Right lobe of liver (tissue), 6 donors: ENCODE measurements at places on chromosomes 2 and 18.

GRCh38 chr2:17646081-17646554, 105.6 kb downstream of the VSNL1 start:
- no peak overlapping the region for H3K4me3 ChIP-seq
- no peaks in the 10 kb centered on the region for H3K27me3 ChIP-seq
- DNase-seq: no peak
- no peak overlapping the region for H3K27ac ChIP-seq

DNA sequence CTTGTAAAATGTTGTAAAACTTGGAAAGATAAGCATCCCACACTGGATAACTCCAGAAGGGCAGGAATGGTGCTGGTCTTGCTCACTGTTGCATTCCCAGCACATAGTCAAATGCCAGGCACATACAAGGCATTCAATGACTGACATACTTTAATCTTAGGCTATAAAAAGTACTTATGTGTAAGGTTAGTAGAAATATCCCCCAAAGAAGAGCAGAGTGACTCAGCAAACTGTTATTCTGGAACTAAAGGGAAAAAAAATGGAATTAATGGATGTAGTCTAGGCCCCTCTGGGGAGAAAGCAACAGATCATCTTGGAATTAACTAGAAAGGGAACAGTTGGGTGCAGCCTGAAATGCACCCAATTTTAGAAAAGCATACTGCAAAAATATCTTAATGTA, 9.0 kb downstream of the ZBTB14 start:
- DNase-seq: no peak
- no peak overlapping the region for H3K4me3 ChIP-seq
- no peaks in the 10 kb centered on the region for H3K27me3 ChIP-seq
- no peak overlapping the region for H3K27ac ChIP-seq

- H3K36me3 ChIP-seq: no peaks in the 10 kb centered on the region
- DNase-seq: no peak
- H3K27me3 ChIP-seq: no peaks in the 10 kb centered on the region
- H3K4me3 ChIP-seq: no peak overlapping the region
- no peaks in the 10 kb centered on the region for H3K4me1 ChIP-seq
- H3K27ac ChIP-seq: no peak overlapping the region
Measured at GRCh38 chr2:189633392-189633811, 27.9 kb upstream of the ASNSD1 start.

- H3K27me3 ChIP-seq: no peaks in the 10 kb centered on the region
- no peak overlapping the region for H3K4me3 ChIP-seq
- no peak for DNase-seq
- H3K4me1 ChIP-seq: no peaks in the 10 kb centered on the region
- H3K27ac ChIP-seq: no peak overlapping the region
Measured at GRCh38 chr18:75339936-75340605, 87.4 kb downstream of the SMIM21 start.

DNA sequence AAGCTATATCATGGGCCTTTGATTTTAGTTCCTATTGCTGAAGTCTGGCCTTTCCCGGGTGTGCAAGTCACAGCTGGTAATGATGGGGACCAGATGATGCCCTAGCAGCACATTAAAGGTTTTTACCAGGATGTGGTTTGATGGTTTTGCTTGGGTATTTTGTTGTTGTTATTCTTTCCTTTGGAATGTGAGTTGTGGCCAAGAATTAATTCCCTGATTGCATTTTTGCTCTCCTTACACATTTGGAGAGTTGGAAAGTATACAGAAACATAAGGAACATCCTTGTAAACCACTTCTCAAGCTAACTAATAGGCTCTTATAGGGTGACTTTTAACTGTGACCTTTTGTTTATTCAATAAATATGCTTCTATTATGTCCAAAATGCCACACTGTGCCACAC, 154.1 kb upstream of the MMADHC start:
- no peak overlapping the region for H3K27ac ChIP-seq
- H3K36me3 ChIP-seq: no peaks in the 10 kb centered on the region
- H3K27me3 ChIP-seq: no peaks in the 10 kb centered on the region
- no peak overlapping the region for H3K4me3 ChIP-seq
- H3K4me1 ChIP-seq: peaks cover 8% of the 10 kb centered on the region

DNA sequence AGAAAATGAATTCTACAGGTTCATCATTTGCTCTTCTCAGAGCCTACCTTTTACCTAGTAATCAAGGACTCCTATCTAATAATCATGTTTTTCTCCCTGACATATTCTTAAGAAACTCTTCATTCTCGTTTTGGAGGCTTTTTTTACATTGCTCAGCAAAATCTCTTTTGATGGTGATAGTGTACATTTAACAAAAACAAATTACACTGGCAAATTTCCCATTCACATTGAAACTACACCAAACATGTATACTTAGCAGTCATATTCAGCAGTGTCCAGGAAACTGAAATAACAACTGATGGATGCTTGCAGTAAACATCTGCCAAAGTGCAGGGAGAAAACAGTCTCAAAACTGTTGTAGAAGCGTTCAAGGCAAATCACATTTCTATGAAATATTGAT, 4.4 kb upstream of the VIT start:
- H3K27ac ChIP-seq: no peak overlapping the region
- no peaks in the 10 kb centered on the region for H3K27me3 ChIP-seq
- no peaks in the 10 kb centered on the region for H3K4me1 ChIP-seq
- no peaks in the 10 kb centered on the region for H3K36me3 ChIP-seq

- H3K4me3 ChIP-seq: no peak overlapping the region
- DNase-seq: no peak
- H3K27me3 ChIP-seq: peaks cover 72% of the 10 kb centered on the region
- H3K27ac ChIP-seq: no peak overlapping the region
Measured at GRCh38 chr2:176161825-176162626, 4.9 kb downstream of the HOXD3 start.
